AG20443 (cell line): ENCODE measurements at places on chromosomes 13 and 19.

DNA sequence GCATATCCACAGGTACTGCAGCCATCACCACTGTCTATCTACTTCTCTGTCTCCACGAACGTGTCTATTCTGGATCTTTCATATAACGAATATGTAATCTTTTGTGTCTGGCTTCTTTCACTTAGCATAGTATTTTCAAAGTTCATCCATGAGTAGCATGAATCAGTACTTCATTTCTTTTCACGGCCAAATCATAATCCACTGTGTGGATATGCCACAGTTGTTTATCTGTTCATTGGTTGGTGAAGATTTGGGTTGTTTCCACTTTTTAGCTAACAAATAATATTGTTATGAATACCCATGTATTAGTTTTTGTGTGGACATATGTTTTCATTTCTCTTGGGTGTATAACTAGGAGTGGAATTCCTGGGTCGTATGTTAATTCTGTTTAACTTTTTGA is 14.4 kb downstream of the RGCC start:
- DNase-seq = no peak

DNA sequence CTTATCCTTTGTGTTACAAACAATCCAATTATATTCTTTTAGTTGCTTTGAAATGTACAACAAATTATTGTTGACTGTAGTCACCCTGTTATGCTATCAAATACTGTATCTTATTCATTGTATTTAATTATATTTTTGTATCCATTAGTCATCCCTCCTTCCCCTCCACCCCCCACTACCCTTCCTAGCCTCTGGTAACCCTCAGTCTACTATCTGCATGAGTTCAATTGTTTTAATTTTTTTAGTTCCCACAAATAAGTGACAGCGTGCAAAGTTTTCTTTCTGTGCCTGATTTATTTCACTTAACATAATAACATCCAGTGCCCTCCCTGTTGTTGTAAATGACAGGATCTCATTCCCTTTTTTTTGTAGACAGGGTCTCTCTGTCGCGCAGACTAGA is 4.5 kb downstream of the SAE1 start:
- no peak for DNase-seq

GRCh38 chr19:55643003-55643886 is at the start of gene ZNF581:
Gene ZNF581, plus strand, starts transcription at chr19:55643649. Its CDS starts 923 bp downstream, at chr19:55644572.
- peak; percentile 85 for DNase-seq

DNA sequence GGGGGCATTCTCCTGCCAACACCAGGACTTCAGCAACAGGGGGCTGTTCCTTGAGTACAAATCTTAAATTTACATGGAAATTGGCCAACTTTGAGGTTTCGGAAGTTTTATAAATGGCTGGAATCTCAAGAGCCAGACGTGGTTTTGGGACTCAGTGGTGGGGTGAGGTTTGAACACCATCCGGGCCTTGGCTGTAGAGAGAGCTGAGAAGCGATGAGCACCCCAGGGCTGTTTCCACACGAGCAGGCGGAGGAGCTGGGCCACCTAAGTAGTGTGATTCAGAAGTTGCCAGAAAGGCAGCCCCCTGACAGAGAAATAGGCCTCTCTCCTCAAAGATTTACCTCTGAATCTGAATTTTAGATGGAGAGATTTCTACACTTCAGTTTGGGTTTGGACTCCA is 89.0 kb downstream of the FGF9 start:
- no peak for DNase-seq
